ENCODE measurements at places on chromosomes 13 and 19.
A peak's percentile ranks its signal among the peaks of the same experiment; 100 is the strongest.

GRCh38 chr13:50915565-50915964 is 6.0 kb downstream of the RNASEH2B start:
- no peak for DNase-seq

DNA sequence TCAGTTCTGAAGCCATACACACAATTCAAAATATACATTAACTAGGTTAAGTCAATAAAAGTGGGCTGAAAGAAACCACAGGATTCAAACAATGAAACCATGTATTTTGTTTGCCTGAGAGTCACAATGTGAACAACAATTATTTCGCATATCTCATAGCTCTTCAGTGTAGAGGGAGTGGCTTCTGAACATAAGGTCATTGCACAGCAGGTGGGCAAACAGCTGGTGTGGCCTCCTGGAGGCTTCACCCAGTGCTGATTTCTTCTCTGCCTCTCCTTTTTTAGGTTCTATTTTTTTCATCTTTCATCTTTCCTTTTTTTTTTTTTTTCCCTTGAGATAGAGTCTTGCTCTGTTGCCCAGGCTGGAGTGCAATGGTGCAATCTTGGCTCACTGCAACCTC is 40.4 kb upstream of the ZNF254 start:
- no peak for DNase-seq

- DNase-seq, result peak; percentile 40
Measured at GRCh38 chr19:5253406-5254110, 87.1 kb downstream of the PTPRS start.

DNA sequence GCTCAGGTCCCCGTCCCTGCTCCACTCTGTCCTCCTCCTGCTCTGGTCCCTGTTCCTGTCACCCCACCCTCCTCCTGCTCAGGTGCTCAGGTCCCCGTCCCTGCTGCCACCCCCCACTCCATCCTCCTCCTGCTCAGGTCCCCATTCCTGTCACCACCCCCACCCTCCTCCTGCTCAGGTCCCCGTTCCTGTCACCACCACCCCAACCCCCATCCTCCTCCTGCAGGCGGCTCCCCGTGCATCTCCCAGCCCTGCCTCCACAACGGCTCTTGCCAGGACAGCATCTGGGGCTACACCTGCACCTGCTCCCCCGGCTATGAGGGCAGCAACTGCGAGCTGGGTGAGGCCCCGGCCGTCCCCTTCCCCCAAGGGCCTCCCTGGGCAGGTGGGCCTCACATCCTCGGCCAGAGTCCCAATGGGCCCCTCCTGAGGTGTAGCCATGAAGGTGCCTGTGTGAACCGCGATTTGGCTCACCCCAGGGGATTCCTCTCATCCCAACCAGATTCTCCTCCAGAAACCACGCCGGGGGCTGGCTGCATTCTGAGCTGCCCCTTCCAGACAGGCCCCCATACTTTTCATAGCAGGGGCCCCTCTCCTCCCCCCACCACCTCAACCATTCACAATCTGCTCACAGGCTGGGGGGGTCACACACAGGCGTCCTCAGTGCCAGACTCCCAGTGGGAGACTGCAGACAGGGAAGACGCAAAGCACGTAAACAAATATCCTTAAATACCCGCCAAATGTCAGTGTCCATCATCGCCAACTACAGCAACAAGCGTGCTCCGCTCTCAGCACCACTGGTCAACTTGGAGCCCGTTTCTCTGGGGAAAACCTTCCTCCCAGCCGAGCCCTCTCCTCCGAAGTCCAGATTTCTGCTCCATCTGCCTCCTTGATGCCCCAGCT is 4.6 kb downstream of the PROZ start:
- DNase-seq, result no peak

DNA sequence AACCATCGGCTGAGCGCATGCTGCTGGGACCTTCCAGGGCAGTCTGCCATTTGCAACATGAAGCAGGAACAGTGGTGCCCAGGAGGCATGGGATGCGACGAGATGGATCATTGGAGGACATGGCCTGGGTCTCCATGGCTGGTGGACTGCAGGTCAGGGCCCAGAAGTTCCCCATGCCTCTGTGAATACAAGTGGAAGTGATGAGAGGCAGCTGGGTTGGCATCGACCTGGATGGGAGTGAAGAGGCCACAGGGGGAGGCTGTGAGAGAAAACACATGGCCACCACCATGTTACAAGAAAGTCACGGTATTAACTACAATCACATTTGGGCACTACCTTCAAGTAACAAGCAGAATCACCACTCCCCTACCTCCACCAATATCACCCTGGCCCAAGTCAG is 262.0 kb downstream of the FOXO1 start:
- DNase-seq, result no peak

DNA sequence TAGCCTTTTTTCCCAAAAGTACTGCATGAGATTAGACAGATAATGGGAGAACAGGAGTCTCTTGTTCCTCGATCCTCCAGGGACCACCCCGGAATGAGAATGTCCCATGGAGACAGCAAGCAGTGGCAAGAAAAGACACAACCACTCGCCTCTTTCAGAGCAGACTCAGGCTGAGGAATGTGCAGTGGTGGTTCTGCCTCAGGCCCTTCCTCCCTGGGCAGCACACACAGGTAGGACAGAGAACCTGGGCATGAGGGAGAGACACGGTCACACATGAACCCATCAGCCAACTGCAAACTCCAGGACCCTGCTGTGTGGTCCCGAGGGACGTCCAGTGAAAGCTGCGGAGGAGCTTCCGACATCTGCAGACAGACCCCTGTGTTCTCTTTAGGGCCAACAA is 31.0 kb downstream of the CRYL1 start:
- no peak for DNase-seq

DNA sequence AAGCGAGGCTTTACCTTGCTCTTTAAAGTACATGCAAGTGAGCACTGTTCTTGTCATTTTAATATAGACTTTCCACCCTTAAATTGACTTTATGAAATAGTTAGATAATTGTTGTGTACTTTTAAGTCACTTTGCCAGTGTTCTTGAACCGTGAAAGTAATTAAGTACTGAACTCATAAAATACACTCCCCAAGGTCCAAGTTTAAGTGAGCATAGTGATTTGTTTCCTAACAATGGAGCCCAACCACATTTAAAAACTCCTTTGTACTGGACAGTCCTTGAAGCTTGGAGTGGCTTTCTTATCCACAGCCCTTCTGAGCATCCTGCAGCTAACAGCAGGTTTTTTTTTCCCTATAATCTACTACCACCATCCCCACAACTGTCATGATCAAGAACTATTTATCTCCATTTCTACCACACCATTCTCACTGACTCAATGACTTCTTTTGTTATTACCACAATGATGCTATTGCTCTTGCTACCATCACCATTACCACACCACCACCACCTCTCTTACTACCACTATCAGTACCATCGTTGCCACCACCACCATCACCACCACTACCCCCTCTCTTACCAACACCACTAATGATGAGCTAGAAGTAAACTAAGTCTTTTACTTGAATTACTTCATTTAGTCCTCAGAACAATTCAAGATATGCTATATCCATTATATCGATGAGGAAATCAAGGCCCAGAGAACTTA is 452.6 kb downstream of the DIAPH3 start:
- no peak for DNase-seq

- DNase-seq, result no peak
Measured at GRCh38 chr19:38675611-38676010, 28.2 kb downstream of the ACTN4 start.

DNA sequence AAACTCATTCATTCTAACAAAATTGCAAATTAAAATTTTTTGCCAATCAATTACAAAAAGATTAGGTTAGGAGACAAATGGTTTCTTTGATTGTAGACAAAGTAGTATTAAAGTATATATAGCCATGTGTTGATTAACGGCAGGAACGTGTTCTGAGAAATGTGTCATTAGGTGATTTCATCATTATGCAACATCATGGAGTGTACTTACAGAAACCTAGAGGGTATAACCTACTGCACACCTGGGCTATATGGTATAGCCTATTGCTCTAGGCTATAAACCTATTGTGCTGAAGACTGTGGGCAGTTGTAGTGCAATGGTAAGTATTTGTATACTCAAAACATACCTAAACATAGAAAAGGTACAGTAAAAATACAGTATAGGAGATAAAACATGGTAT is 906.8 kb upstream of the SPRY2 start:
- DNase-seq, result no peak

- no peak for DNase-seq
Measured at GRCh38 chr13:47310401-47310800, 413.5 kb upstream of the HTR2A start.

DNA sequence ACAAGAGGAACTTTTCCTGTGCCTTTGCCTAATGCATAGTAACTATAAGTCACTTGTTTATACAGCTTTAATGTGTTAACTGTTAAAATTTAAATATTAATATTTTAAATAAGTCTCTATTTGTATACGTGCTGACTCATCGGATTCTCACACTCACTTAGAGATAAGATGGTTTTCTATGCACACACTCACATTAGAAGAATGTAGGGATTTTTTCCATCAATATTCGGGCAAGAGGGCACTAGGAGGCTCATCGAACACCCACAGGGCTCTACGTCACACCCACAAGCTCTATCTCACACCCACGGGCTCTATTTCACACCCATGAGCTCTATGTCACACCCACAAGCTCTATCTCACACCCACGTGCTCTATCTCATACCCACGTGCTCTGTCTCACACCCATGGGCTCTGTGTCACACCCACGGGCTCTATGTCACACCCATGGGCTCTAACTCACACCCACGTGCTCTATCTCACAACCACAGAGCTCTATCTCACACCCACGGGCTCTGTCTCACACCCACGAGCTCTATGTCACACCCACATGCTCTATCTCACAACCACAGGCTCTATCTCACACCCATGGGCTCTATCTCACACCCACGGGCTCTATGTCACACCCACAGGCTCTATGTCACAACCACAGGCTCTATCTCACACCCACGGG is 73.4 kb downstream of the COL4A2 start:
- DNase-seq, result peak; percentile 89

DNA sequence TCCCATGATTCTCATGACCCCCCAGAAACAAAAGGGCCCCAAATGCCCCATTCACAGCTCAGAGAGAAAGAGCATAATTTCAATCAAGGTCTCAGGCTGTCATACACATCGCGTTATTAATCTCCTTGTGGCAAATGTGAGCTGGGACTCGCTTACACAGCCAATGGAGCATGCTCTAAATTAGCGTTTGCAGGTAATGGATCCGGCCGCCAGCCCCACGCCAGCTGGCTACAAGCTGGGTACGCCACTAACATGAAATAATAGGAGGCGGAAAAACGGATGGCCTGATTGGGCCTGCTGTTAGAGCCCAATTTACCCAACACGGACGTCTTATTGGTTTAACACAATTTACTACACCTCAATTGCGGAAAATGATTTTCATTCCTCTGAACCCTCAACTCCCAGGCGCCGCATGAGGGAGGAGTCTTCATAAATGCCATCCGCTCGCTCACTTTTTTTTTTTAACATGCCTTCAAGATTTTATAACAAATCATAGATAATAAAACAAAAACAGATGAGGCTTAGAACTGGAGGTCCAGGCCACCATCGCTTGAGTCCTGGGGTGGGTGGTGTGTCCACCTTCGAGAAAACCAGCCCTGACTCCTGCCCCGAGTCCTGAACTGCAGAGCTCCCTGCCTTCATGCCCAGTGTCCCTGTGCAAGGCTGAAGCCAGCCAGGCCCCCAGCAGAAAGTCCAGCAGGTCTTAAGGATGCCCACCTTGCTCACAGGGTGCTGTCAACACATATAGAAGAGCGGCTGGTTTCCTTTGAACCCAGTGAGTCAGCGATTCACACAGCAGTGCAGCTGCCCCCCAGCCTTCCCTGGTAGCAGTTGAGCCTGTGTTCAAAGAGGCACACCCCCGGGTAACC is 62.1 kb downstream of the PEPD start:
- DNase-seq, result no peak

- peak; percentile 73 for DNase-seq
Measured at GRCh38 chr13:31587698-31588266, 151.5 kb upstream of the RXFP2 start.

GRCh38 chr19:46880431-46880830 is 19.6 kb downstream of the ARHGAP35 start:
- no peak for DNase-seq

- no peak for DNase-seq
Measured at GRCh38 chr19:31818798-31819105, 469.5 kb upstream of the TSHZ3 start.

- DNase-seq, result no peak
Measured at GRCh38 chr13:44662515-44662914, 86.4 kb upstream of the TSC22D1 start.

GRCh38 chr13:28544026-28544425 is 49.1 kb upstream of the FLT1 start:
- peak; percentile 77 for DNase-seq

GRCh38 chr13:58655086-58655485 is 1023.5 kb downstream of the PCDH17 start:
- DNase-seq, result no peak

DNA sequence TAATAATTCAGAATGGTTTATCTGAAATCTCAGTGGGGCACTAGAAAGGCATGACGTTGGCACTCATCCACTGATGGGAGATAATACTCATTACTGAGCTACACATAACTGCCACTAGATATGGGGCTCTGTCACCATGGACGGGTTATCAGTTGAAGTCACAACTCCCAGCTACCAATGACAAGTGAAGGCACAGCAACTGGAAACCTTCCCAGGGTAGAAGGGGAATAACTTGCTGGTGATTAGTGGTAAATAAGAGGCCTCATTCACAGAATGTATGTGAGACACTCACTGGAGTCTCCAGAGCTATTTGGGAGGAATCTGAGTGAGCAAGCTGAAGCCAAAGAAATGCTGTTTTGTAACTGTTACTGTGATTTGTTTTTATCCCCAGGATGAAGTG is 249.6 kb downstream of the ENOX1 start:
- DNase-seq, result no peak

DNA sequence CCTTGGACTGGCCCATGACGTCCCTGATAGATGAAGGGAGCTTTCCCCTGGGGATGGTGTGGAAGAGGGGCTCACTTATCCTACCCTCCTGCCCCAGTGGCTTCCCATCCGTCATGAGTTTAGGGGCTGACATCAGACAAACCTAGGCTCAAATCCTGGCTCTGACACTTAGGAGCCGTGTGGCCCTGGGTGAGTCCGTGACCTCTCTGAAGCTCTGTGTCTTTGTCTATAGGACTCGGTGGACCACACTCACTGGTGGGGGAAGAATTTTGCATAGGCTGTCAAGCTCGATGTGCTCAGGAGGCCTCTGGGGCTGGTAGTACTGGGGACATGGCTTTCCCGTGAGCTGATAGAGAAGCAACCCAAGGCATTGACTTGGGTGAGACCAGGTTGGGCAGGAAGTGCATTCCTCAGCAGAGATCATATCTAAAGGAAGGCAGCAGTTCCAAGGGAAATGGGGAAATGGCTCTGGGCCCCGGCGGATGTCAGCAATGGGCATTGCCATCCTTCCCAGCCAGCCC is 17.4 kb upstream of the AP1M2 start:
- DNase-seq, result no peak

- DNase-seq, result no peak
Measured at GRCh38 chr19:20162821-20163220, 4.2 kb upstream of the ZNF486 start.

- no peak for DNase-seq
Measured at GRCh38 chr19:46892252-46893179, 31.7 kb downstream of the ARHGAP35 start.

GRCh38 chr13:107450931-107451330 is 764.4 kb downstream of the LIG4 start:
- DNase-seq, result peak; percentile 79
